Activated T-cell treated with anti-CD3 and anti-CD28 coated beads for 48 hours (primary cell): ENCODE measurements at places on chromosomes 3 and 15.
A peak's percentile ranks its signal among the peaks of the same experiment; 100 is the strongest.

DNA sequence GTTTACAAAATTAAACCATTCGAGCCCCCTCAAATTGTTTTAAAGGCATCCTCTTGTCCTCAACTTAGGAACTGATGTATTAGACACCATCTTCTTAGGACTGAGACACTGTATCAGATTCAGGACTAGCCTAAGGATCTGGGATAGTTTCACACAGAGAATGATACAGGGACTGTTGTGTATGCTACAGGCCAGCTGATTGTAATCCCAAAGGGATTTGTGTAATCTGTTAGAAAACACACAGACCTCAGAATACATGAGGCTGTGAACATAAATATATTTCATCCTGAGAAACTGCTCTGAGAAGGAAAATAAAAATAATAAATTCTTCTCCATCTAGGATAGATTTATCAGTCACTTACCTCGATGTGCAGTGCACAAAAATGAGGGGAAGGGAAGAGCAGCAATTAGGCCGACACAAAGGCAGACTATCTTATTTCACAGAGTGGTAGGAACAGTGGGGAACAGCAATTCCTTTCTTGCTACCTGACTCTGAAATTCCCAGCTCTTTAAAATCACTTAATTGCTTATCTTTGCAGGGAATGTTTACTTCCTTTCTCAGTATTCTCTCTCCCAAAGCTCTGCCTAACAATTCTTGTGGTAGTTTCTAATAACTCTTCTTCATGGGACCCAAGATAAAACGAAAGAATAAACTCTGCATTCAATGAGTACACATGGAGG is 322.5 kb downstream of the MAGI1 start:
- no peak for DNase-seq

DNA sequence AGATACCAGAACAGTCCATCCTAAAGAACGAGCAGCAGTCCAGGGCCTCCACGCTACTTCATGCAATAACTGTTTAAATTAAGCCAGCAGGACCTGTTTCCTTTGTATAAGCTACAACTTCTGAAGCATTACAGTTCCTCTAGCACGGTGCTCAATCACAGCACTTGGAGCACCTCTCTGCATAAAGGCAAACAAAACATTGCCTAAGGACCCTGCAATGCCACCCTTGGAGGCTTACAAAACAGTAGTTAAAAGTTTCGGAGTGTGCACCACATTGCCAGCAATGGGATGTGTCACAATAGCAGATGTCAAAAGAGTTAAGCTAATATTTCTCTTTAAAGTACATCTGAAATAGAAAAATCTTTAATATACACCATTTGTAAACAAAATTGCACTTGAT is 2.6 kb upstream of the VPS39 start:
- DNase-seq: no peak

- DNase-seq: no peak
These were observed 397.1 kb downstream of the CACNA2D3 start for GRCh38 chr3:54519493-54519892.

DNA sequence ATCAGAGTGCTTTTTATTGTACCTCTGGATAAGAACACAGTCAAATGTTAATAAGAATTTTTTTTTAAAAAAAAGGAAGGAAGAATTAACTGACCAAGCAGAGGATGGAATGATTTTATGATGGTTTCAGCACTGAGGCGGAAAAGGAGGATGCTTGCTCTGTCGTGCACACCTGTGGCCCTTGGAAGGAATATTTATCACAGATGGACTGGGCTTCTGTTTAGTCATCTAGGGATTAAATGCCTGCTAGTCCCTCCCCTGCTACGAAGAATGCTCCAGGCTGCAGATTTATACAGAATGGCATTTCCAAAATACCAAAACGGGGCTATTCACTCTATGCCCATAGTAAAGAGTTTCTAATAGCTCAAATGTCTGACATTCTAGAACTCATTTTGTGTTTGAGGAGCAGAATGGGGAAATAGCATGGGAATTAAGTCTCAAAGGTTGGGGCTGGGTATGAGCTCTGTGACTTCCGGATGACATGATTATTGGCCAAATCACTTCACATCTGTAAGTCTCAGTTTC is 92.8 kb upstream of the BCL6 start:
- no peak for DNase-seq

GRCh38 chr3:10530241-10530640 is 24.9 kb upstream of the ATP2B2 start:
- no peak for DNase-seq

GRCh38 chr15:52794665-52795463 is 4.7 kb upstream of the ONECUT1 start:
- DNase-seq: no peak

DNA sequence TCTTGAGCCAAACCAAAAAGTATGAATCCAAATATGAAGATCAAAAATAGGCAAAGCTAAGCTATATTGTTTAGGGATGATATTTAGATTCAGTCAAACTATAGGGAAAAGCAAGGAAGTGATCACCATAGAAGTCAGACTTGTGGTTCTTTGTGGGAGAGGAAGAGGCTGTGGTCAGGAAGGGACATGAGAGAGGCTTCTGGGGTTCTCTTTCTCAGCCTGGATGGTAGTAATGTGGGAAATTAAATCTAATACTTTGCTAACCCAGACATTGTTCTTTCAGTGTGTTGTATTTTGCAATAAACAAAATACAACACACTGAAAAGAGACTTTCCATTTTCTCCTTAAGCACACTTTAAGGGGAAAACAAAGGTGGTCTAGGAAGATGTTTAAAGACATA is 3.1 kb downstream of the CX3CR1 start:
- DNase-seq: no peak

DNA sequence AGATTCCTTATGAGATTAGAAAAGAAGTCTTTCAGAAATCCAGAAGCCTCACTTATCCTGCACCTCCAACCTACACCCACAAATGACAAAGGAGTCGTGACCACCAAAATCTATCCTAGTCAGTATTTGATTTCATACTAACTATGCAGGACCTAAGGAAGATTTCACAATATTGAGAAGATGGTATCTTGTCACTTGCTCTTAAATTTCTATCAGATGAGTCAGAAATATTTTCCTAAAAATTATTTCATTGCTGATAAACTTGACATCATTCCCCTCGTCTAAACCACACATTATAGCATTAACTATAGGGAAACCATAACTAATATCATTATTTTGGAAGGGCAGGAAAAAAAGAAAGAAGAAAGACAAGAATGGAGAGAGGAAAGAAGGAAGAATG is 138.0 kb upstream of the THBS1 start:
- no peak for DNase-seq

GRCh38 chr3:28191363-28191762 is 50.1 kb upstream of the CMC1 start:
- no peak for DNase-seq

DNA sequence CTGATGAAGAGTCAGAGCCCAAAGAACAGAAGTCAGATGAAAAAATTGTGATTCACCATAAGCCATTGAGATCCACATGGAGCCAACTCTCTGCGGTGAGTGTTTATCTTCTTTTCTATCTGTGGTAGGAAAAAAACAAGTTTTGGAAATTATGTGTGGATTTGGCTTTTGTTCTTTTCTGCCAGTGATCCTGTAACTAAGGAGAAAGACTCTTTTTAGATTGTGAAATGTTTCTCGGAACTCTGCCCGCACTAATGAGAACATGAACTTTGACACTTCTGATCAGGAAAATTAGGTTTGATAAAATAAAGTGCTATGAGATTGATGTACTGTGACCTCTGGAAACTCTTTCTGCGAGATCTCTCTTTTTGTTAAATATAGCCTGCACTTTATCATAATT is 8.4 kb downstream of the ARHGEF26 start:
- DNase-seq: no peak

- DNase-seq: no peak
These were observed 17.0 kb downstream of the PEAK1 start for GRCh38 chr15:77402740-77403379.

DNA sequence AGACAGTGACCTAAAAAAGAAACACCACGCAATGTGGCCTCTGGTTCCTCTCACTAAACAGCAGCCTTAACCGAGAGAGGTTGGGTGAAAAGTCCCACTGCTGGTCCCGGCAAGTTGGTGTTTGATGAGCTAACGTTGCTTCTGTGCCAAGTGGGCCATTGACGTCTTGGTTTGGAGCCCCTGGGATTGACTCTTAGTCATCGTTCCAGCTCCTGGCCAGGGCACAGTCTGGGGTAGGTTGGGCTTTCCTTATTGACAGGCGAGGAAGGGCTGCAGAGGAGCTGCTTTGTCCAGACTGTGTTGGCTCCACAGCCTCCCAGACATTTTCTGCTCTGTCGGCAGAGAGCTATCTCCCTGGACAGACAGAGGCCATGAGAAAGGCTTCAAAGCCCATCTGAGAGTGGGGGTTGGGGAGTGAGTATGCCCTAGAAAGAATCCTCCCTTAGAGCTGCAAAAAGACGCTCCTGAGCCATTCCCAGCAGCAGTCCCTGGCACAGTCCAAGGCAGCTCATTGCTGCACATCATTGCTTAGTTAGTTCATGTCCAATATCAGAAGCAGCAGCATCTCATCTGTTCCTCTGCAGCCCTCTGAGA is 28.6 kb upstream of the C3orf80 start:
- DNase-seq: no peak

GRCh38 chr15:72564091-72564490 is 90.0 kb downstream of the ARIH1 start:
- no peak for DNase-seq

DNA sequence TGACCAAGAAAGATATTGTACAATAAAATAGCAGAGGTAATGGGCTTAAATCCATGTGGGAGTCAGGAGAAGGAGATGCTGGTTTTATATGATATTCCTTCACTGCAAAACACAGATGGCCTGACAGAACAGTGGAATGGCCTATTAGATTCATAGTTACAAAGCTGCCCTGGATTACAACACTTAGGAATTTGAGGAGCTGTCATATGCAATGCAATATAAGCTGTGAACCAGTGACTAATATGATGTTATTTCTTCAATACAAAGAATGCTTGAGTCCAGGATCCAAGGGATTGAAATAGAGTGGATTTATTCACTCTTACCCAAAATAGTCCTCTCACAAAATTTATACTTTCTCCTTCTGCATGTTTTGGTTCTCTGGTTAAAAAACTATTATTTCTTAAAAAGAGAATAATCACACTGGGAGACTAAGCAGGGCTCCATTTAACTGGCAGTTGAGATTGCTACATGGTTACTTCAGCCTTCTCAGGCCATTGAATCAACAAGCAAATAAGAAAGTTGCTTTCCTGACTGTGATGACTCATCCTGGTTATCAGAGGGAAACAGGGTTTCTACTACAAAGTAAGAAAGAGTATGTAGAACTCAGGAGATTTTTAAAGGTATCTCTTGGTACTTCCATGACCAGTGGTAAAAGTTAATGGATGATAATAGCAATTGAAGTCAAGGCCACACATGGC is 79.8 kb upstream of the ZPLD1 start:
- DNase-seq: no peak

- no peak for DNase-seq
These were observed 128.2 kb downstream of the ADAMTS9 start for GRCh38 chr3:64559588-64559987.

- no peak for DNase-seq
These were observed 2.4 kb downstream of the ATP1B3 start for GRCh38 chr3:141878817-141879216.

DNA sequence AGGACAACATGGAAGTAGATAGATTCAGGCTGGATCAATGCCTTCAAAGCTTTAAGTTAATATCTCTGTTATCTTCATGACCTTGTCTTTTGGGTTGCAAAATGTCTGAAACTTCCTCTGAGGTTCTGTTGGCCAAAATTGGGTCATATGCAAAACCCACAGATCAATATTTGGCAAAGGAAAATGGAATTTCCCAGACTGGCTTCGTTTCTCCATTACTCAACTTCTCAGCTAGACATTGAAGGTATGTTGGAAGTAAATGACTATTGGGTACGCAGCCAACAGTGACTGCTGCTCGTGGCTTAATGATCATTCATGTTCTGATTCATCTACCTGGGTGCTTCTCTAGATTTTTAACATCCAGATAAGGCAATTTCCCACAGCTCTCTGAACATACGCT is 675.4 kb upstream of the SGO1 start:
- no peak for DNase-seq

GRCh38 chr3:195895078-195895860 is 13.1 kb downstream of the TNK2 start:
- peak; percentile 71 for DNase-seq

GRCh38 chr3:126570103-126570541 is 11.4 kb upstream of the C3orf22 start:
- DNase-seq: no peak

GRCh38 chr3:140031170-140031569 is 96.2 kb downstream of the CLSTN2 start:
- no peak for DNase-seq

GRCh38 chr3:142787719-142788118 is 63.9 kb downstream of the TRPC1 start:
- DNase-seq: no peak

- no peak for DNase-seq
These were observed 49.4 kb downstream of the KLF15 start for GRCh38 chr3:126307591-126308393.

GRCh38 chr15:89633585-89633984 is 21.7 kb downstream of the KIF7 start:
- no peak for DNase-seq

- DNase-seq: peak; percentile 35
These were observed 1.3 kb downstream of the ZNF710 start for GRCh38 chr15:90002428-90002844.

DNA sequence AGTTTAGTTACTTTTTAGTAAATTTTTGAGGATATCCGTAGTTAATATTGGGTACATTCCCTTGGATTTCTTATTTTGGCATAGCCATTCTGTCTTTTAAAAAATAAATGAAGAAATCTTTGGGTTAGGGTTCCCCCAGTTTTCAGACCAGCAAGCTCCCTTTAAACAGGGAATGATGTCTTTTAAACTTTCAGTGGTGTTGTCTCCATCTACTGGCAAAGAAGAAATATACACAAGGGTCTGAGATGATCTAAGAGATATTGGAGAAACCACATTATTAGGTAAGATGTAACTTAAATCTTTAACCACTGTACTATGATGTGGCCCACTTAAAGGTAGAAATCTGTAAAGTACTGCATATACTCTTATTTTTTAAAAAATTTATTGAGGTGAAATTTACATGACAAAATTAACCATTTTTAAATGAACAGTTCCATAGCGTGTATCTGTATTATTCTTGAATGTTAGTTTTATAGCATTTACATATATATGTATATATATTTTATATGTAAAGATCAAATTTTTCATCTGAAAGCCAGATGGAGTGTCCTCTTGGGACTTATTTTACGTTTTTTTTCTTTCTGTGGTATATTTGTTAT is 35.1 kb upstream of the EIF3J start:
- DNase-seq: no peak

DNA sequence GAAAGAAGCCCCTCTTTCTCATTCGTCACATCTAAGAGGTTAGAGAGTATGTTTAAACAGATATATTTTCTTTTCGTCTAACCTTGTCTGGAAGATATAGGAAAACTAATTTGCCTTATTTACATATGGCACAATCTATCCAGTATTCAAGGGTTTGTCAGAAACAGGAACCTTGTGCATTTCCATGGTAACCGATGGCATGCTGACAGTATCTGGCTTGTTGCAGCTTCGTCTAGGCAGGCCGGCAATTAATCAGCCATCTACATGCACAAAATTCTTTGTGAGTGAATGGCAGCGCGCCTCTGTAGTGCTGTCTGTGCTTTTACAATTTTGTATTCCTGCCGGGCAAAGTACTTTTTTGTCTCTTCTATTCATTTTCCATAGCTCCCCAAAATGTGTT is 294.0 kb upstream of the SOX2 start:
- no peak for DNase-seq
